ENCODE measurements at places on chromosomes 6 and 20.

DNA sequence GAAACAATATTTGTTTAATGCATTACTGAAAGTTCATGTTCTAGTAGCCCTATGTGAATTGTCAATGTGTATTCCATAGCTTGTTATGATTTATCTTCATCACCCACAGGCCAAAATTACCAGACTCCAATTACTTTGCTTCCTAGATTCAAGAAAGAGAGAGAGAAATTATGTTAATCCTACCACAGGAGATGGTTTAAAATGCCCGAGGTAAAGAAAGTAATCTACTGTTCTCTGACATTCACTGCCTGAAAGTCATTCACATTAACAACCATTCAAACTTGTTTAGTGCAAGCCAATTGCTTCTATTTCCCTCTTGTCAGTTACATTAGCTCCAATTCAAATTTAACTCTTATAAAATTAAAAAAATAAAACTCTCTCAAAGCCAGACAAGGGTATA, 260.4 kb upstream of the THEMIS start:
- DNase-seq = no peak

- DNase-seq = no peak
Measured at GRCh38 chr6:140932909-140933308, 1199.8 kb upstream of the GJE1 start.

DNA sequence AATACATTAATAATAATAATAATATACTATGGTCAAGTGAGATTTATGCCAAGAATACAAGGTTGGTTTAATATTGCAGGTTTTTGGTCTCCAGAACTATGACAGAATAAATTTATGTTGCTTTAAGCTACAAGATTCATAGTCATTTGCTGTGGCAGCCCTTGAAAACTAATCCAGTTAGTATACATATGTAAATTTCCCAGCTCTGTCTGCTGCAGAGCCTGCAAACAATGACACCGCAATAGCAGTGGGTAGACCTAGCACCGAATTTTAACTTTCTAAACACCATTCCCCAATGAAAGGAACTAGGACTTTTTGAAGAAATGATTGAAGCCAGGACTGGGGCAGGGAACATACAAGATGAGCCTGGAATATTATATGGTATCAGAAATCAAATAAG, 647.7 kb upstream of the NRSN1 start:
- DNase-seq = no peak

DNA sequence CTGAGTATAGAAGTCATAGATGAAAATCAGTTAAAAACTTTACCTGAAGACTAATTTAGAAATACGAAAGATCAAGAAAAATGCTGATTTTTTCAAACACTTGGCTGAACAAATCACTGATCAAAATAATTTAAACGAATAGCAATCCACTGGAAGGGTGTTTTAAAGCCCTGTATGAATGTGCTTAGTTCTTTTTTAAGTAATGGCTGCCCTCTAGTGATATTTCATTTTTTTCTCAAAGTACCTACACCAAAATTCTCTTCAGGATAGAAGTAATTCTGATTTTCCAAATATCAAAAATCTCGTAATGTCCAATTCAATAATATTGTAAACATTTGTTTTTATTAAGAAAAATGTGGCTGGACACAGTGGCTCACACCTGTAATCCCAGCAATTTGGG, 32.5 kb downstream of the AKAP7 start:
- no peak for DNase-seq

- DNase-seq = no peak
Measured at GRCh38 chr20:54100563-54100962, 30.2 kb upstream of the BCAS1 start.

DNA sequence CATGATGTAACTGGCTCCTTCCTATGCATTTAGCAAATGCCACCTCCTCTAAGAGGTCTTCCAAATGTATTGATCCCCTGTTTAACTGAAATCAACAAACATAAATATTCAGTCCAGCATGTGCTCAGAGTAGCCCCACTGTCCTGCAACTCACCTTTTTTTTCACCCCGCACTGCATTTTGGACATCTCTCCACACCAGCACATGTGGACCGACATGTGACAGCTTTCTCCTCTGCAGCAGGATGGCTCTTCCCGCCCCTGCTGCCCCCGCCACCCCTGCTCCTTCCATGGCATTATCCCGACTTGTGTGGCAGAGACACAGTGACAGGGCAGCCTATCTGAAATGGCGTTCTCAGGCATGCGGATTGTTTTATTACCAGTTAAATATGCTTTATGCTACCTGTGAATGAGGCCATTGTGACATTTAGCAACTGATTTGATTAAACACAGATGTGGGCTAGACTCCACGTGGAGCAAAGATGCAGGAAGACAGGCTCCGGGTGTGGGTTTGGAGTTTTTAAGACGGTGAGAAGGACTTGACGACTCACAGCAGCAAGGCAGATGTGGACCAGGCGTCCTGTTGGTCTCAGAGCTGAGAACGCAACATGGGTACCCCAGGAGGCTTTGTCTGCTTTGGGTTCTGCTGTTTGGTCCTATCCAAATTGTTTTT, 161.2 kb downstream of the EYA2 start:
- no peak for DNase-seq

GRCh38 chr6:3312604-3313231, 54.0 kb downstream of the PSMG4 start:
- no peak for DNase-seq

- no peak for DNase-seq
Measured at GRCh38 chr6:111192911-111193555, 105.7 kb downstream of the SLC16A10 start.

DNA sequence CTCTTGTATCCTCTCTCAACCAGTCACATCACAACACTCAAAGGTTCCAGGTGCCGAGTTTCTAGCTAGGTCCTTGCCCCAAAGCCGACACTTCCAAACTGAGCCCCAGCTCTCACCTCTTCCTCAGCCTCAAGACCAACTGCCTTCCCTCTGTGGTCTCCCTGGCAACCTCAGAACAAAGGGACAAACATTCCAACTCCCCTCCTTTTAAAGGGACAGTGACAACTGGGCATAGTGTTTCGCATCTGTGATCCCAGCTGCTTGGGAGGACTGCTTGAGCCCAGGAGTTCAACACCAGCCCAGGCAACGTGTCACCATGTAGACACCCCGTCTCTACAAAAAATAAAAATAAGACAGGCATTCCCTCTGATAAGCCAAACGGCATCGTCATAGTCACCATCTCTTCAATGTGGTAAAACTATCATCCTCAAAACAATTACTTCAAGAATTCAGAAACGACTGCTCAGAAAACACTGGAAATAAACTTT, 11.3 kb downstream of the DIDO1 start:
- DNase-seq = no peak

DNA sequence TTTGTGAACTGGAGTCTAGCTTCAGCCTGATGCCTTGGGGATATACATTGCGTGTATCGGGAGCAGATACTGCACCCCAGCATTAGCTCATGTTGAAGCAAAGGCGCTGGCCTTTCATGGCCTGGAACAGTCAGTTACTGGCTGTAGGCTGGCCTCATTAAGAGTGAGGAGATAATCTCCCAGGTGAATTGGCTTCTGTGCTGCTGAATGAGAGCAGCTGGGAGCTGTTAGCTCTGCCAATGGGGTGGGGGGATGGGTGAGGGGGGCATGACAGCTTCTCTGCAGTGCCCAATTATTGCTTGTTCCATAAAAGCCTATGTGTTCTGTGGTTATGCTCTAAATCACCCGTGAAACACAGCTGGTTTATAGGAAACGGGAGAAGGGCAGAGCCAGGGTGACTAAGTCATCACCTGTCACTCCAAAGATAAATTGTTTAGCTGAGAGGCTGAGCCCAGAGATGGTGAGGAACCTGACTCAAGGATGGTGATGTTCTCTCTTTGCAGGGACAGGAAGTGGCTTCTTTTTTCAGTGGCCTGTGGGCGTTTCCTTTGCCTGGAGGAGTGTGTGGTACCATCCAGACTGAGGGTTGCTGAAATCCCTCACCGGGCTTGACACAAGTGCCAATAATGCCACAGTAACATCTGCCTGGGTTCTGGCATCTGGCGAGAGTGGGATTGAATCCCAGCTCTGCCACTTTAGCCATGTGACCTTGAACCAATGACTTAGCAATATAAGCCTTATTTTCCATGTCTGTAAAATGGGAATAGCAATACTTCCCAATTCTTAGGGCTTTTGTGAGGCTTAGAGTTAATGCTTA, 170.8 kb downstream of the BCAS1 start:
- peak; percentile 28 for DNase-seq

GRCh38 chr6:17281497-17282481, 628 bp downstream of the RBM24 start:
- DNase-seq = no peak

GRCh38 chr6:106872049-106872448, 102.5 kb downstream of the CD24 start:
- no peak for DNase-seq

- peak; percentile 63 for DNase-seq
Measured at GRCh38 chr6:155327326-155328073, 13.2 kb upstream of the TFB1M start.

GRCh38 chr6:25899123-25899522, 25.1 kb upstream of the SLC17A3 start:
- DNase-seq = no peak

GRCh38 chr20:50356962-50357782, 153.0 kb upstream of the PTPN1 start:
- DNase-seq = no peak

GRCh38 chr20:24462460-24463010, 6.9 kb upstream of the SYNDIG1 start:
- no peak for DNase-seq

GRCh38 chr6:6386010-6386409, 65.5 kb upstream of the F13A1 start:
- no peak for DNase-seq

GRCh38 chr20:58876437-58876836, 23.9 kb downstream of the GNAS start:
- DNase-seq = no peak

GRCh38 chr6:3811191-3811590, 38.0 kb upstream of the FAM50B start:
- no peak for DNase-seq

DNA sequence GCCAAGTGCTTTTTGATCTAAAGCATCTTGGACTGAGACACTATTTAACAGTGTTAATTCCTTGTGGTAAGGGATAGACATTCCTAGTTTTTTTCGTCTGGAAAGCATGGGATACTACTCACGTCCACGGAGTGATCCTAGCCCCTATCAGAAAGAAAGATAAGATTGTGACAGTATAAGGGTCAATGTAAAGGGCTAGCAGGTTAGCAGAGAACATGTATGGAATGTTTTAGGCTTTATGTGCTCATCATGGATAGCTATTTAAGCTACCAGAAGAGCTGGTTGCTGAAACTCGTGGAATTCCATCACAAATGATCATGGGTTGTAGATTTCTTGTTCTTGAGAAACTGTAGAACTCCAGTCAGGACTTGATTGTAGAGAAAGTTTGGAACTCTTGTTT, 32.1 kb downstream of the CYB5R4 start:
- DNase-seq = no peak

GRCh38 chr6:81515562-81516453, 236.7 kb downstream of the TENT5A start:
- no peak for DNase-seq

- DNase-seq = no peak
Measured at GRCh38 chr6:111782192-111782809, 91.0 kb downstream of the FYN start.

DNA sequence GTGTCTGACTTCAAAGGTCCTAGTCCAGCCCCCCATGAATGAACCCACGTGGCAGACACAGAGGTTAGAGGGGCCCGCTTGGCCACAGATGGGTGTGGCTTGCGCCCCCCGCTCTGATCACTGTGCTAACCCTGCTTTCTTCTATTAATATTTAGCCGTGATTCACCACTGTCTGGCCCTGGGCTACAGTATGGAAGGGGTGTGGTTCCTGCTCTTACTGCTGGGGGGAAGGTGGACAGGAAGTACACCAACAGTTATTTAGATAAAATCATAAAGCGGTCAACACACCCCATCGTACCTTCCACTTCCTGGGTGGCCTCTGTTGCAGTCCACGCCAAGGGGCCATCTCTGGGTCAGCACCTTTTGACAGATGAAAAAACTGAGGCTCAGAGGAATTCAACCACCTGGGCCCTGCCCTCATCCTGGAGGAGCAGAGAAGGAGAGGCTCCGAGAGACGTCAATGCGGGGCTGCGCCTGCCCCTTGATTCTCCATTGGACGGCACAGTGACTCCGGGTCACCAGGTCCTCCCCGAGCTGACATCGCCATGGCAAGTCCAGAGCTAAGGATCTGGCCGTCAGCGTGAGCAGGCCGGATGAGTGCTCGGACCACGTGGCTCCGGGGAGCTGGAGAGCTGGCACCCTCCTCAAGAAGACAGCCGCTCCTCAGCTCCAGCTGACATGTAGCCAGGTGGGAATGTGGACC, 206.3 kb downstream of the PREX1 start:
- no peak for DNase-seq

- peak; percentile 51 for DNase-seq
Measured at GRCh38 chr6:127855542-127856159, 45.2 kb downstream of the THEMIS start.

GRCh38 chr6:135531954-135532490, 34.5 kb upstream of the AHI1 start:
- DNase-seq = no peak

- no peak for DNase-seq
Measured at GRCh38 chr6:13296536-13296997, 31.8 kb downstream of the TBC1D7 start.

GRCh38 chr6:125968493-125968892, 11.9 kb downstream of the HINT3 start:
- no peak for DNase-seq

GRCh38 chr6:169082817-169083507, 170.7 kb downstream of the THBS2 start:
- DNase-seq = no peak

DNA sequence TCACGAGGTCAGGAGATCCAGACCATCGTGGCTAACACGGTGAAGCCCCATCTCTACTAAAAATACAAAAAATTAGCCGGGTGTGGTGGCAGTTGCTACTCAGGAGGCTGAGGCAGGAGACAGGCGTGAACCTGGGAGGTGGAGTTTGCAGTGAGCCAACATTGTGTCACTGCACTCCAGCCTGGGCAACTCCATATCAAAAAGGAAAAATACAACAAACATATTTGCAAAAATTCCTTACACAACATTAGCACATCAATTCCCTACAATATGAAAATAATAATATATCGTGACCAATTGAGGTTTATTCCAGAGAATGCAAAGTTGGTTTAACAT, 38.8 kb upstream of the PLEKHG1 start:
- DNase-seq = no peak

DNA sequence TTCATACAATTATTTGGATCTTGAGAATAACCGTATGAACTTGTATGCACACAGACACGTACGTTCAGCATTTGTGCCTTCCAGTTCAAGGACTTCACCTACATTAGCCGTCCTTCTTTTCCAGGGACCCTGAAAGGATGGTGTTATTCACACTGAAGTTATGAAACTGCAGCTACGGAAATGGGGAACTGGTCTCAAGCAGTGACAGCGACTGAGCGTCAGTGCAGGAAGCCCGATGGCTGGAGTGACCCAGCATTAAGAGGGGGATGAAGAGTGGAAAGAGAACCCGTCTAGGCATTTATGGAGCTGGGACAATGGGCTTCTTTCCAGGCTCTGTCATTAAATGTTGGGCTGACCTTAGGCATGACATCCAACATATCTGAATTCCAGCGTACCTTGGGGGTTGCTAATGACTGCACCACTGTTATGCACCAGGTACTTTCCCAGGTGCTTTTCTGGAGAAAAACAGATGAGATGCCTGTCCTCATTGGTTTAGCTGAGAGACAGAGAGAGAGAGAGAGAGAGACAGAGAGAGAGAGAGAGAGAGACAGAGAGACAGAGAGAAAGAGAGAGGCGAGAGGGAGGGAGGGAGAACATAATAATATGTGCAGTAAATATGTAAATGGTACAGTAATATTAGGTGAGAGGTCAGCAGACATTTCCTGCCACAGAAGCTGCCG, 204.7 kb upstream of the EXOC2 start:
- DNase-seq = no peak
